ENCODE measurements at places on chromosomes 2 and 18.

DNA sequence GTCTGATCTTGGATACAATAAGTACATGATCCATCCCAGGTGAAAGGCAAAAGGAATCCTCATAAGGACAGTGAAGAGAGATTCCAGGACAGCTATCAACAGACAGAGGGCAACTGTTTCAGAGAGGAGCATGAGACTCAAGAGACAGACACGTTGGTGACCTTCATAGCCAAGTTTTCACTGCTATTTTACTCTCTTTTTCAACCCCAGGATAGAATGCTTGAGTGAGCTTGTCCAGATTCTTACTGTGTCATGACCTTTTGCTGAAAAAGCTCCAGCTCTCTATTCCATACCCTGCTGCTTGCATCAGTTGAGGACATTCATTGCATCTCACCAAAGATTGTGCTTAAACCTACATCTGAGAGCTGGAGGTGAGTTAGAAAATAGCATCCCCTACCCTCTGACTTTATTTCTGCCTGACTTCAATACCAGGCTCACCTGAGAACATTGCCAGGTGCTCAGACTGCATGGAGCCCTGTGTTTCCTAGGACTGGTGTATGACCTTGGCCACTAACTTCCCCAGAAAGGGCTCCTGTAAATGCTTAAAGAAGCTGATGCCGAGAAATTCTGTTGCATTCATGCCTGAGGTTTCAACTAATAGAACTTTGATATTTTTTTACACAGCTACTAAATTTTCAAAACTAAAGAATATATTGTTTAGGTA, 70.4 kb upstream of the TMEM17 start:
- DNase-seq, result no peak

DNA sequence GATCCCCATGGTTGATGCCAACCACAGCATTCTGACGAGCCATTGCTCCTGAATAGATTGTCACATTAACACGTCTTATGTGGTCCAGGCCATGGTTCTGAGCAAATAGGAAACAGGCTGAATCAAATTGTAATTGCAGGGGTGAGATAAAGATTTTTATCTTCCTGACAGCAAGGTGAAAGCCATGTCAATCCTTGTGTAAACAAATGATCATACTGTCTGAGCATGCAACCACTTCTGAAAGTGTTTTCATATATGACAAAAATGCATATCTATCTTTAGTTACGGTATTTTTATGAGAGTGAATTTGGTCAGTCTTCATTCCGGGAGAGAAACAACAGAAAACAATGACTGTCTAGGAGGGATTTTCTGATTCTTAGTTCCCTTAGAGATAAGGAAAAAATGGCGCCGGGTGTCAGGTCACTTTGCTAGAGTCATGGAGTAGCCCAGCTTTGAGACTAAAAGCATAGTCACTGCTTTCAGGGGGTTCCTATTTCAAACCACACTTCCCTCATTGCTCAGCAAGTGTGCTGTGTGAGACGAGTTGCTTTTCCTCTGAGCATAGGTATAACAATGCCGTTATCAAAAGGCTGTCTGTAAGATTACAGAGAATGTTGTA, 958.9 kb downstream of the DCDC2C start:
- DNase-seq, result no peak

DNA sequence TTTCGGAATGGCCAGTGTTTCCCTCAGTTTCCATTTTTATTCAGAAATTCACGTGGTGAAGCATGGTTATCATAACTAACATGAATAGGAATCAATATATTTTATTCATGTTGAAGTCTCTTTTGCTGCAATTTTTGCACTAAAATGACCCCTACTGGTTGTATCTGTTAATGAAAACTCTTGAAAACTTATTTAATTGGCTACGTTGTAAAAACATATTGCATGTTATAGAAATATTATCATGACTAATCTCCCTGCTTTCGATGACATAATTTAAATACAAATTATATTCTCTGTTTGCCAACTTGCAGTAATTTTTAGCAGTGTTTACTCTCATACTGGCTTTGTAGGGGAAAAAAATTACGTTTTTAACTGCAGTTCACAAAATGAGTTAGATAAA, 3.5 kb downstream of the CRIM1 start:
- DNase-seq, result no peak

- no peak for DNase-seq
Measured at GRCh38 chr2:49146401-49146800, 7.9 kb downstream of the FSHR start.

DNA sequence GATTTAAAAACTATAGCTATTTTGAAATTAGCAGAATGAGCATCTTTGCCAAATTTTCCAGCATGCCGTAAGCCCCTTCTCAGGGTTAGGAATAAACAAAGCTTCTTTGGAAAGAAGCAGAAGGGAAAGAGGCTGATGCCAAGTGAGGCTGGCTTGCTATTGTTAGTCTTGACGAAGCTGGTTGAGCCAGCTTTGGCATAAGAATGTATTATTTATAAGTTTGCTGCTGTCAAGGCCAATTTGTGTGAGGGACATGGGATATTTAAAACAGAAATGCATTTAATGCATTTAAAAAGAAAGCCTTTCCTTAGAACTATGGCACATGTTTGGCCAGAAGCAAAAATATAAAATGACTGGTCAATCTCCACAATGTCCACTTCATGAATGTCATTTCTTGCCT, 52.5 kb upstream of the TTN start:
- no peak for DNase-seq

- no peak for DNase-seq
Measured at GRCh38 chr2:237712477-237713377, 85.3 kb downstream of the LRRFIP1 start.

DNA sequence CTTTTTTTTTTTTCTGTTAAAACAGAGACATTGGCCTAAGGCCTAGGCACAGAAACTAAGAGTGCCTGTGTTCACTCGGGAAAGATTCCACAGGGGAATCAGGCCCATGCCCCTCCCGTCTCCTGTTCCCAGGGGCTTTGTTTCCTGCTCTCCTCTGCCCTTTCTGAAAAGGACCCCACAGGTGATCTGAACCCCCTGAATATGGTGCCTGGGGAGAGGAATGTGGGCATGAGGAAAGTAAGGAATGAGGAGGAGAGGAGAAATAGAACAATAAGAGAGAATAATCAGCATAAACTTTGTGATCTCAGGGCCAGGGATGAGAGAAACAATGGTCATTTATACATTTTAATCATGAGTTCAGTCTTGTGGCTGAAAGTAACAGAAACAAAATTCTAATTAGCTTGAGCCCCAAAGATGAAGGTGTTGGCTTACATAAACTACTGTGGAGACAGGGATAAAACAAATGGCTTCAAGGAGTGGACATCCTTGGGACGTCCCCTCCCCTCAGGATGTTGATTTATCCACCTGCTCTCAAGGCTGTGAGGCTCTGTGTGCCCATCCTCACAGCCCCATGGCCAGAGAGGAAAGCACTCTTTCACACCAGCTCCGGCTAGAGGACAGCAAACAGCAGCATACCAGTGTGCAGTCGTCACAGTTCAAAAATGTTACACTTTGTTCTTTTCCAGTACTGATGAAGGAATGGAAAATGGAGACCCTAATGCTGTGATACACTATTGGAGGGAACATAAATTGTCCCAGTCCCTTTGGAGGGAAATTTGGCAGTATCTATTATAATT, 46.4 kb upstream of the MRPL33 start:
- no peak for DNase-seq

DNA sequence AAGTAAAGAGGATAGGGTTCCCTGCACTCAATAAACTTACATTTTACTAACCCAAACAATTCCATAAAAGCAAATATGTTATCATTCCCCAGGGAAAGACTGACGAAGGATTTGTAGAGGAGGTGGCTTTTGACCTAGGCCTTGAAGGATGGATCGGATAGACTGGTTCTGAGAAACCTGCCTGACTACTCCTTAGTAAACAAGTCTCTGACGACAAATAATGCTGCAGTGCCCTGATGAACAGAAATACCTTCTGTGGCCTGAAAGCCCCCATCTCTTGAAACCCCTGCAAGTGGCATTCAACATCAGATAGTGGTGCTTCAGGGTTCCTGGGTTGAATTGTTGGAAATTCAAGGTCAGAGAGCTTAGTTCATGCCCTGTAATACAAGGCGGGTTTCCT, 19.2 kb downstream of the PRKCE start:
- DNase-seq, result no peak

GRCh38 chr18:384897-385296, 115.6 kb downstream of the COLEC12 start:
- DNase-seq, result no peak

DNA sequence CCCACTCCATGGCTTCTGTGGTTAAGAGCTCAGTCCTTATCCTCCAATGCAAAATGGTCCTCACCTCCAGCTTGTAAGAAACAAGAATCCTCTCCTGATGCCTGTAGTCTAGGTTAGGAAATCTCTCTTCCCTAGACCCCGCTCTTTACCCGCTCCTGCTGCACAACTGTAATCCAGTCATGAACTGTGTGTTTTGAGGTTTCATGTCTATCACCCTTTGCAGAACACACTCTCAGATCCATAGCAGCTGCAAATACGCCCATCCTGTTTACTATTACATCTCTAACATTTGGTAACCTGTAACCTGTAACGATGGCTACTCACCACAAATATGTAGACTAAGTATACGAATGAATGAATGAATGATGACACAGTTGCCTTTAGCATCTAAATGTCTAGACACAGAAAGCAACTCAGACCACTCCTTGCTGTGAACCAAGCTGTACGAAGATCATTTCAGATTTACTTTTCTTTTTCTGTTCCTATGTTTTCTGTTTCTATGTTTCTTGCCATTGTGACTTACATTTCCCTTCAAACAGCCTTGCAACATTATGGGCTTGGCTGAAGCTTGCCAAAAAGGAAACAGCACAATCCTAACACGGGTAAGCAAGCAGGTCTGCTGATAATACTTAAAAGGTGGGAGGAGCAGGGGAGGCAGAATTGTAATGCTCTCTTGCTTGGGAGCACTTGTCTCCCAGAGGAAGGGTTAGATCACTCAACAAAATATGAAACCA, 53.7 kb downstream of the EPHA4 start:
- DNase-seq, result no peak

GRCh38 chr2:217038001-217038400, 178.1 kb upstream of the TNP1 start:
- no peak for DNase-seq

DNA sequence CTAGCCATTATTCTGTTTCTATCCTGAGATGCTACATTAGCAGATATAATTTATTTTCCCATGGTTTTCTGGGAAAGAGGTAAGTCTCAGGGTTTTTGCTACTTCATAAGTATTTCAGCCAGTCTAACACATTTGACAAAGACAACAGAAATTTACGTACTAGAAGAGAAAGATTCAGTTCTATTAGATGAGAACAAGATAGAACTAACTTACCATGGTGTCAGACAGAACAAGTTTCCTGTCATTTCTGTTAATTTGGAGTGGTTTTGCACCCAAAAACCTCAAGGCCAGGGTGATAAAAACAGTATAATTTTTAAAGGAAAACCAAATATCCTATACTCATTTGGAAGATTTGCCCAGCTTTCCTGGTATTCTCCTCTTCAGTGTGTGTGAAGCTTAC, 15.6 kb downstream of the SLC4A5 start:
- no peak for DNase-seq

DNA sequence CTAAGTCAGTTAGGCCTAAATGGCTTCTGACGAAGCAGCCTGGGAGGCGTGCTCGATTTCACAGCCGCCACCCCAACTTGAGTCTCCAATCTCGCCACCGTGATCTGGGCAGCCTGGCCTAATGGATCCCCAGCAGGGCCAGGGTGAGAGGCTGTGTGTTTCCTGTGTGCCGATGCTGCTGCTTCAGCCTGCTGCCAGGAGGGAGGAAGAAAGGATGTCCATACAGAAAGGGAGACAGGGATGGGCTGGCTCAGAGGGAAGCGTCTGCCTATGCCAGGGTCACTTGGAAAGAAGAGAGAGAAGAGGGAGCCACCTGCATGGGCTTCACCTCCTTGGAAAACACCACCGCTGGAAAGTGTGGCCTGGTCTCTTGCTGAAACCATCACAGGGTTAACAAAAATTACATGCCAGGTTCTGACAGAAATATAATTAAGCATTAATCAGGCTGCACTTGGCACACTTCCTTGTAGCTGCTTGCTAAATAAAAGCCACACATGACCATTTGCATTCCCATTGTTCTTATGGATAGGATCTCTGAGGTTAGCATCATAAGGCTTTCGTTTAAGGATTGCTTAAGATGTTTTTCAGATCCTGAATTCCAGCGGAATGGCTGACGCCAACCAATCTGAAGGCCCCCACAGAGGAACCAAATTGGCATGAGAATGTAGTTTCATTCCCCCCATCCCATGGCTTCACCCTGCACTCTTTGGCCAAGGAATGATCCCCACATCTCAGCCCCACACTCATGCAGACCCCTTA, 108.8 kb upstream of the SLC1A4 start:
- no peak for DNase-seq

DNA sequence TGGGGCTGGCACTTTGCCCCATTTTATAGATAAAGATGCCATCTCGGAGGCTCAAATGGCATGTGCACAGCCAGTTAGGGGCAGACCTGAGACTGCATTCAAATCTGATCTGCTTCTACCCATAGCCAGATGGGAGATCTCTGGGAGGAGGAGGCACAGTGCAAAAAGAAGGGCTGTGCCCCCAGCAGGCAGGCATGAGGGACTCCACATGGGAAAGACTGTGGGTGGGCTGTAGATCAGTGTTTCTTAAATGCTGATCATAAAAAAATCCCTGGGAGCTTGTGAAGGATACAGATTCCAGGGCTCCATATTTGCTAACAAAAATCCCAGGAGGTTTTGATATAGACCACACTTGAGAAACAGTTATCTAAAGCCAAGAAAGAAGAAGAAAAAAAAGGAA, 15.2 kb downstream of the PAX8 start:
- no peak for DNase-seq

GRCh38 chr18:43964666-43965065, 687.4 kb upstream of the SYT4 start:
- DNase-seq, result no peak

- DNase-seq, result no peak
Measured at GRCh38 chr2:28346587-28346986, 46.1 kb upstream of the FOSL2 start.

DNA sequence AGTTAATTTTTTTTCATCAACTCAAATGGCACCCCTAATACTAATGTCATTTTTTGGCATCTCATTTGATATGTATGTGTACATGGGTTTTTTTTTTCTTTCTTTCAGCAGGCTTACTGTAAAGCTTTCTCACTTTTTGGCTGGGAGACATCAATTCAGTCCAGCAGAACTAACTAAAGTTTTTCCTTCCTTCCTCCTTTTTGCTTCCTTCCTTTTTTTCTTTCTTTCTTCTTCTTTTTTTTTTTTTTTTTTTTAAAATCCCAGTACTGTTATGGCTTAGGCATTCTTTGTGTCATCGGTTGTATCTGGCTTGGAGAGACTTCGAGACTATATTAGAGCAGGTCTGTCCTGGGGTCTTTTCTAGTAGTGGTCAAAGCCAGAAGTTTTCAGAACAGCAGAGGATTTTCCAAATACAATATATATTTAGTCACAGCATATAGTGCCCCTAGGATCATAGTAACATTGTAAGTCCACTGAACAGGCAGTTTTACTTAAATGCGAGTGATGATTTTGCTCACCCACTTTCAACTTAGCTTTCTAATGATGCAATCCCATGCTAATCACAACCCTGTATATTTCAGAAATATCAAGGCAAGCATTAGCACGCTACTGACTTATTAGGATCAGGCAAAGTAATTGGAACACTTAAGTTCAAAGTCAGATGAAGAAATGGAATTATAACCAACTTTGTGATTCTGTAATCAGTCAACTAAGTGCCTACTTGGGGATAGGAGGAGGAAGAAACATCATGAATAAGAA, 4.0 kb downstream of the KLHL29 start:
- DNase-seq, result no peak
